ENCODE measurements at places on chromosomes 2 and 18. TPM values are rescaled to one million over a fixed set of nuclear protein-coding genes. Genes with fewer than 3 reads are reported as not detected.

IL36A gene
- total RNA-seq = not detected

DNA sequence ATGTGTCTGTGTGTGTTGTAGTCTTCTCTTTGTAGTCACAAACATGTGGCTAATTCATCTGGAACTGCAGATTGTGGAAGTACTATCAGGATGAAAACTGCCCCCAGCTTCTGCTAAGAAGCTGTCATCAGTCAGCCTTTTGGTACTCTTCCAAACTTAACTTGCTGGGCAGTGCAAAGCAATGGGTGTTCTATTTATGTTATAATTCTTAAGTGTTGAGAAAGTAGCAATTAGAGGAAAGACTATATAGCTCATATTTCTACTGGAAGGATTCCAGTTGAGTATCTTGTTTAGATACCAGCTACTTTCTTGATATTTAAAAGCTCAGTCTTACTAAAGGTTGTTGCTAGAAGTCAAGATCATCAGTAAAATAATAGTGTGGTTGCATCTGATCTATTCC lies 52.1 kb downstream of the SLC38A11 start:
- peak; percentile 77 for DNase-seq

- DNase-seq = no peak
These were observed 612.2 kb upstream of the SLC39A10 start for GRCh38 chr2:195044801-195045200.

GRCh38 chr18:58216071-58216481 lies 172.1 kb downstream of the NEDD4L start:
- no peak for DNase-seq

DNA sequence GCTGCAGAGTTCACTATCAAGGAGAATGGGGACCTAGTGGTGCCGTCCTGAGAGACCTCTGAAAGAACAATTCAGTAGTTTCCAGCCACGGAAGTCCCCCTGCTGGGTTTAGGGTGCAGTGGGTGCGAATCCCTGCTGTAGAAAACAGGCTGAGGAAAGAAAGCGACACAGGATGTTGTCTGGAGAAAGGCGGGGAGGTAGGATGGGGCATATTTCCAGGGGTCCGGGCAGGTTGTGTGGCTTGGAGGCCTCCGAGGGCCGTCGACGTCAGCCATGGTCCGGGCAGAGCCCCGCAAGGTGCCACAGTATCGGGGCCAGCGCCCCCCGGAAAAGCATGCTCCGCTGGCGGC lies 807 bp upstream of the CREB1 start:
- no peak for DNase-seq

DNA sequence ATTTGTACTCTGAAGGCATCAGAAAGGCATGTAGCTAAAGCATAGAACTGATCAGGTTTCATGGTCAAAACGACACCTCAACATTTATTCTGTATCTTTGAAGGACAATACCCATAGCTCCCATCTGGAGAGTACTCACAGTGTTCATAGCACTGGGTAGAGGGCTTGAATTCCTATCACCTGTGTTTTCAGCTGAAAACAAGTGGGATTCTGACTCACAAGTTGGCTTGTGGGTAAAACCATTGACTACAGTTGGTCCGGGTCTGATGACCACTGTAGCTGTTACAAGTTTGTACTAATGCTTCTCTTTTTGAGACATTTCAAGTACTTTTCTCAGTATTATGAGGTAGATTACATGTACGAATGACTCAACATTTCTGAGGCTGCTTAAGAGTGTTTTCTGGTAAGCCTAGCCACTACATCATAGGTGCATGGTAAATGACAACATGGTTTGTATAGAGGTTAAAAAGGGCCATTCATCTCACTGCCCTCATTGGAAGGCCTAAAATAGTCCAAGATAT lies 68.6 kb upstream of the PELI1 start:
- DNase-seq = peak; percentile 31
